SJCRH30 (cell line): ENCODE measurements at places on chromosomes 7 and 10. TPM values are rescaled to one million over a fixed set of nuclear protein-coding genes. Genes with fewer than 3 reads are reported as not detected.

GRCh38 chr7:127690806-127691205, 38.8 kb downstream of the SND1 start:
- no peak for DNase-seq

PITX3 gene
- total RNA-seq = 105 and 111 TPM in 2 replicates

GRCh38 chr10:2734603-2735002, 332.7 kb upstream of the PFKP start:
- DNase-seq = no peak

DNA sequence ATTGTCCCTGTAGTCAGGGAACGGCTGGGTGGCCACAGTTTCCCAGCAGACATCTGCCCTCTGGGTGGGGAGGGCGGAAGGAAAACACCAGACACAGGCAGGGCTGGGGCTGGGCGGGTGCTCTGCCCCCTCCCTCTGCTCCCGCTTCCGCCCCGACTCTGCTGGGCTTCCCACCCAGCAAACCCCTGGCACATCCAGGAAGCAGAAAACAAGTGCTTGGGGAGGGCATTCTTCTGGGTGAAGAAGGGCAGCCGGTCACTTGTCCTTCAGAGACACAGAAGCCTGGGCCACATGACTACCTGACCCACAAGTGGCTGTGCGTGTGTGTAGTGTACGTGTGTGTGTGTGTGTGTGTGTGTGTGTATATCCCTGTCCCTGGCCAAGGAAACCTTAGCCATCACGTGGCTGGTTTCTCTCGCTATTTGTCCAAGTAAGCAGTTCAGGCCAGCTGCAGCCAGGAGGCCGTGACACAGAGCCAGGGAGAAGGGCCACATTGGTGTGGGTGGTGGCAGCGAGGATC, 77.9 kb downstream of the ZMIZ1 start:
- DNase-seq = no peak

DNA sequence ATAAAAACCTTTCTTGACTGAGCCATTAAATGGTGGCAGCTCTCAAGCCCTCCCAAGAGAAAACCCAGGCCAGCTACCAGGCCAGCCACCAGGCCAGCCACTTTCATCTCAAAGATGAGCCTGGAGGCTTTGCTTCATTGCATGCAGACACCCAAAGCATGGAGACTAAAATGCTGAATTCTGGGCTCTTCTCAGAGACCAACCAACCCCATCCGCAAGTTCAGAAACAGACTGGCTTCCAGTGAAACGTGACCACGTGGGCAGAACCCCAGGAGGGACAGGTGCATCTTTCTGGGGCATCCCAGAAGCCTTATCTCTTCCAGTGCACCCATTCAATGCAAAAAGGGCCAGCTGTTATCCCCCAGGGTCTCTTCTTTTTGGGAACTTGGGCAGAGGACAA, 20.9 kb downstream of the CHST15 start:
- no peak for DNase-seq

ABCC2 gene
- 0.08 and 0.24 TPM in 2 replicates for total RNA-seq
